Type B pancreatic cell (in vitro differentiated cells): ENCODE measurements at places on chromosomes 5 and 9. TPM values are rescaled to one million over a fixed set of nuclear protein-coding genes. Genes with fewer than 3 reads are reported as not detected.
A peak's percentile ranks its signal among the peaks of the same experiment; 100 is the strongest.

DNA sequence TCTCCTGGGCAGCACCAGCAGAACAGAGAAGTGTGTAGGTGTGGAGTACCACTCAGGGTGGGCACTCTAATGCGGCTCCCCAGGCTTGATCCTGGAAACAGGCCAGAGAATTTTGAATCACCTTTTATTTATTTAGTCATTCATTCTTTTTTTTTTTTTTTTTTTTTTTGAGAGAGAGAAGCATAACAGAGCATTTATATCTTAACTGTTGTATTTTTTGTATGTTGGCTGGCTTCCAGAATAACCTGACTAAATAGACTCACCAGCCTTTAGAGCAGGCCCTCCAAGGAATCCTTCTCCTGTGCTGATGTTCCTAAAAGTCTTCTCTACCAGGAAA, 153.4 kb downstream of the PIK3R1 start:
- no peak for DNase-seq

DNA sequence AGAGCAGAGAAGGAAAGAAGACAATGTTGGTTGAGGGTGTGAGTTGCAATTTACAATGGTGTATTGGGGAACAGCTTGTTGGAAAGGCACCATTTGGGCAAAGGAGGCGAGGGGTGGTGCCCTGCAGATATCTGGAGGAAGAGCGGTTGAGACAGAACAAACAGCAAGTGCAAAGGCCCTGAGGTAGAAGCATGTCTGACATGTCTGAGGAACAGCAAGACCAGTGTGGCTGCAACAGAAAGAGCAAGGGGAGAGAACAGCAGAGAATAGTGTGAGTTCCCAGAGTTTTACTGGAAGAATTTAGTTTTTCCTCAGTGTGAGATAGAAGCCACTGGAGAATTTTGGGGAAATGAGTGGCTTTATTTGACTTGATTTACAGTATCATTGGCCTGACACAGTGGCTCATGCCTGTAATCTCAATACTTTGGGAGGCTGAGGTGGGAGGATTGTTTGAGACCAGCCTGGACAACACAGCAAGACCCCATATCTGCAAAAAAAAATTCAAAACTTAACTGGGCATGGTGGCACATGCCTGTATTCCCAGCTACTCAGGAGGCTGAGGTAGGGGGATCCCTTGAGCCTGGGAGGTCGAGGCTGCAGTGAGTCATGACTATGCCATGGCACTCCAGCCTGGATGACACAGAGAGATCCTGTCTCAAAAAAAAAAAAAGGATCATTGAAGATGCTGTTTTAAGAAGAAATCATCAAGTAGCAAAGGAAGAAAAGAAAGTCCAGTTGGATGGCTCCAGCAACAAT, 13.6 kb downstream of the CMBL start:
- no peak for DNase-seq

GRCh38 chr9:73872701-73873100, 624.4 kb upstream of the RORB start:
- no peak for DNase-seq

DNA sequence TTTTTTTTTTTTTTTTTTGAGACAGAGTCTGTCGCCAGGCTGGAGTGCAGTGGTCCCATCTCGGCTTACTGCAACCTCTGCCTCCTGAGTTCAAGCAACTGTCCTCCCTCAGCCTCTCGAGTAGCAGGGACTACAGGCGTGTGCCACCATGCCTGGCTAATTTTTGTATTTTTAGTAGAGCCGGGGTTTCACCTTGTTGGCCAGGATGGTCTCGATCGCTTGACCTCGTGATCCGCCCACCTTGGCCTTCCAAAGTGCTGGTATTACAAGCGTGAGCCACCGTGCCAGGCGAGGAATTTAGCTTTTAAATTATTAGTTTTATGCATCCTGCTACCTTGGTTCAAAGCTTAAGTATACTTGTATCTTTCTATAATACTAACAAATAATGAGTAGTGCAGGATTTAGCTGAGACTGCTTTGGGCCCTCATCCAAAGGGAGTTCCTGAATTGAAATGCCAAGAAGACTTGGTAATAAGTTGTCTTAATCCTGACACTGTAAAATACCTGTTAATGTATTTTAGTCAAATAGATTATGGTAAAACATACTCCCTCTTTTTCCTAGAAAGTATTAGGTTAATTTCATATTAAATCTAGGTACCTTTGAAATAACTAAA, 5.0 kb downstream of the CDC42SE2 start:
- no peak for DNase-seq

- DNase-seq, result no peak
Observed at GRCh38 chr5:169848792-169849191, 131.5 kb downstream of the INSYN2B start.

GRCh38 chr9:128204858-128205257, 1.7 kb downstream of the DNM1 start:
- no peak for DNase-seq

GRCh38 chr5:80720181-80720580, 65.4 kb upstream of the DHFR start:
- no peak for DNase-seq

GRCh38 chr5:14696057-14696456, 31.5 kb downstream of the OTULIN start:
- no peak for DNase-seq

DNA sequence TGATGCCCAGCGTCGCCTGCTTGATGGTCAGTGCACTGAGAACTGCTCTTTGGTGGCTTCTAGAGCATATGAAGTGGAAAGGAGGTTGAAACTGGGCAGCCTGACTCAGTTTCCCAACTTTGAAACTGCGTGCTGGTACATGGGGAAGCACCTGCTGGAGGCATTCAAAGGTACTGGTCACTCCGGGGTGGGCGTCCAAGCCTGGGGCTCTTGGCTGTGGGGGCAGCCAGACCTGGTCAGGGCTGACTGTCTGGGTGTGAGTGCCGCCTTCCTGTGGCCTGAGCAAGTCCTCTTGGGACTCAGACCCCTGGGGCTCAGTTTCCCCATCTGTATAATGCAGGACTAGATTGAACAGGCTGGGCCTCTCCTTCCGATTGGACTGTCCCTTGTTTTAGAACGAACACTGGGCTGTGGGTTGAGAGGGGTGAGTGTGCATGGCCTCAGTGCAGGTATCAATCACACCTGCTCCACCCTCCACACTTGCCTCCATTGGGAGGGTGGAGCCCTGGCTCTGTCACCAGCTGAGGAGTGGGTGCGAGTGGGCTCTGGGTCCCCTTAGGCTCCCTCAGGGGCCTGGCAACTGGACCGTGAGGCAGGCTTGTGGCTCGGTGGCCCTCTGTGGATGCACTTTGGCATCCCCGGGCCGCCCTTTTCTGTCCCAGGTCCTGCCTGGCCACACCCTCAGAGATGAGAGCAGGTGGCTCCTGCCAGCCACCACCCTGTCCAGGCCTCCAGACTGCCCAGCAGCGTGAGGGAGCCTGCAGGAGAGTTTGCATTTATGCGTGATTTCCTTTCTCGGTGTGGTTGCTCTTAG, 80.2 kb downstream of the PHF2 start:
- DNase-seq, result no peak

GRCh38 chr9:98795970-98796363, 388 bp downstream of the ANKS6 start:
- peak; percentile 71 for DNase-seq

- no peak for DNase-seq
Observed at GRCh38 chr5:22076586-22076985, 776.6 kb downstream of the CDH12 start.

DNA sequence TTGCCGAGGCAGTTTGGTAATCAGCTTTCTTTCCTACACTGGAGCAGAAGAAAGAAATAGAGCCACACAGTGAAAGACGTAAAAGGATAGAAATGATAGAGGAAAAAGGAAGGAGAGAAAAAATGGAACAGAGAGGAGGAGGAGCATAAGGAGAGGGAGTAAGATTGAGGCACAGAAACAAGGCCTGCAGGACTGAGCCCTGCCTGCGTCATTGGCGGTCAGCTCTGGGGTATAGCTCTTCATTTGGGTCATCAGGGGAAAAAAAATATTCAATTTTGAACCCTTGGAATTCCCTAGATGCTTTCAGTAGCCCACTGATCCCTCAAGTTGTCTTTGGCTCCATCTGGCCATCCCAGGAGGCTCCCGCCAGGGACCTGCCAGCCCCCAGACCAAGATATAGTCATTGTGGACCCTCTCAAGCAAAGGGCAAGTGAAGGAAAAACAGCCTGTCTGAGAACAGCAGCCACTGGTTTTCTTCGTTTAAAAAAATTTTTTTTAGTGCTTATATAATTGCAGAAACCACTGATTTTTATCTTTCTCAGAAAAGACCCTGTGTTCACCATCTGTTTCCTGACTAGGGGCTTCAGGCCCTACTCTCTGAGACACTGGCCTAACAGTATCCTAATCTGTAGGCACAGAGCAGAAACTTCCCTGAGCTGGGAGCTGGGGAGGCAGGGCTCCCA, 31.3 kb upstream of the MATR3 start:
- no peak for DNase-seq

- DNase-seq, result no peak
Observed at GRCh38 chr5:157189223-157189622, 8.6 kb downstream of the ITK start.

GRCh38 chr5:135735831-135736230, 98.6 kb upstream of the SLC25A48 start:
- peak; percentile 20 for DNase-seq

DNA sequence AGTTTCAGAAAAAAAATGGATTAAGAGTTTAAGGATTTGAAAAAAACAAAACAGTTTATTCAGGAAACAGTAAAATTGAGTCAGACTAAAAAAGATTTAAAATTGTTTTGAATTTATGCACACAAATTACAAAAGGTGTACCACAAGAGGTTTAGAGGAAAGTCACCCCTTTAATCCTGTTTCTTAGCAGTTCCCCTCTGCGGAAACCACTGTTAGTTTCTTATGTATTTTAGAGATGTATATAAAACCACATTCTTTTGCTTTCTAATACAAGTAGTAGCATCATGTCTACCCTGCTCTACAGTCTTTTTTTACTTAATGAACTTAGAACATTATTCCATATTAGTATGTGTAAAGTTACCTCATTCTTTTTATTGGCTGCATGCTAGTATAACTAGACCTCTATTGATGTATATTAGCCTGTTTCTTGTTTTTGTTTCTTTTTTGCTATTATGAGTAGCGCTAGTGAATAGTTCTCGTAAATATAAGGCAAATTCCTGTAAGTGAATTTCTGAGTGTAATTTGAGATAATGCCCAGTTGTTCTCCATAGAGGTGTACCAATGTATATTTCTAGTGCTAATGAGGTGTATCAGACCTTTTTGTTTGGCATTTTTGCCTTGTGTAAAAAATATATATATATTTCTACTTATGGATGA, 20.0 kb downstream of the GPBP1 start:
- no peak for DNase-seq

GRCh38 chr5:1393571-1394501, 48.9 kb upstream of the CLPTM1L start:
- DNase-seq, result no peak

GRCh38 chr9:15696979-15697378, 144.1 kb downstream of the CCDC171 start:
- no peak for DNase-seq

- no peak for DNase-seq
Observed at GRCh38 chr5:59724482-59725391, 168.8 kb downstream of the PDE4D start.

DNA sequence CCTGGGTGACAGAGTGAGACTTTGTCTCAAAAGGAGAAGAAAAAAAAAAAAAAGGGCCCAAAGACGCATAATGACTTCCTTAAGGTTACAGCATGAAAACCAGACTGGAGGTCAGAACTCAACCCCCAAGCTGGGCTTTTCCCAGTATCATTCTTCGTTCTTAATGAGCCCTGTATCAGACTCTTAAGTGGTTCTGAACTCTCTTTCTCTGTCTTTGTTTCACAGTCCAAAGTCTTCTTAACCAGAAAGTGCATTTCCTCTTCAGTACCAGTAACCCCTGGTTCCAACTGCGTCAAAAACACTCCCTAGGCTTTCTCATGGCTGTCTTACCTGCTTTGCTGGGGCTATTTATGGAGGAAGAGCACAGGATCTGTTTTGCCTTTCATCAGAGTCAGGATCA, 38.4 kb upstream of the SHB start:
- DNase-seq, result no peak

DNA sequence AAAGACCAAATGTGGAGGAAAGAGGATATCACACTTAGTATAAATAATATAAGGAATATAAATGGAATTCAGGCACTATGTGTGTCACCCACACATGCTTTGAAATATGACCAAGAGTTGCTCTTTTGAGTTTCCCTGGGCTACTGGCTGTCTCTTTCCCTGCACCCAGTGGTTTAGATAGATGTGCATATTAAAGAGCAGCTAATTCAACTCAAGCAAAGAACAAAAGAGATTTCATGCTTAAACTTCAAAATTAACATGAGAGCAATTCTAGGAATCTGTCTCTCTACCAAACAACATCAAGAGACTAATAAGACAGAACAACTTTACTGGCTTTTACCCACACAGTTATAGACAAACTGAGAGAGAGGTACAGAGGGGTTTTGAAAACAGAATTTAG, 38.0 kb upstream of the ITGA1 start:
- no peak for DNase-seq

- DNase-seq, result no peak
Observed at GRCh38 chr9:94868464-94868863, 142.0 kb downstream of the AOPEP start.

GRCh38 chr9:113603048-113603375, 139.5 kb downstream of the RGS3 start:
- no peak for DNase-seq

- no peak for DNase-seq
Observed at GRCh38 chr9:98774746-98775145, 21.6 kb downstream of the ANKS6 start.

- DNase-seq, result no peak
Observed at GRCh38 chr9:89178830-89179539, 367 bp upstream of the SHC3 start.

GRCh38 chr9:4788703-4789102, 4.0 kb upstream of the RCL1 start:
- no peak for DNase-seq

- DNase-seq, result no peak
Observed at GRCh38 chr5:87598460-87598859, 185.7 kb upstream of the CCNH start.

DNA sequence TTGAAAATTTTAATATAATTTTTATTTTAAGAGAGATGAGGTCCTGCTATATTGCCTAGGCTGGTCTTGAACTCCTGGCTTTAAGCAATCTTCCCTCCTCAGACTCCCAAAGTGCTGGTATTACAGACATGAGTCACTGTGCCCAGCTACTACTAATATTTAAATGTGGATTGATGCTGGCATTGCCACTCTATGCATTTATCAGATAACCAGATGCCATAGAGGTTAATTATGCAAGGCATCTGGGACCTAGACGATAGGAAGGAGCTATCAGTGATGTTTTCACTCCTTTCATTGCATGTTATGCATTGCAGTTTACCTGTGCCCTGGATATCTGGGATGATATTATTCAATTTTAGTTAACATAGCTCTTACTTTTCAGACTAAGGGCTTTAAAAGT, 127.0 kb downstream of the RPS23 start:
- no peak for DNase-seq

GRCh38 chr5:177005619-177006264, 837 bp downstream of the UIMC1 start:
- DNase-seq, result peak; percentile 77

Gene MEIKIN
- not detected in 2 replicates for total RNA-seq

Gene IL3
- not detected in 2 replicates for total RNA-seq

Gene TRIM36
- total RNA-seq, result 14.1 and 55.2 TPM in 2 replicates

Gene HK3
- 0.77 TPM in 1 of 2 replicates, not detected in the other for total RNA-seq

Gene ZFAND5
- 175 and 203 TPM in 2 replicates for total RNA-seq

Gene CD274
- total RNA-seq, result 1.2 and 1.4 TPM in 2 replicates

Gene PTPRD
- total RNA-seq, result 24.3 and 197 TPM in 2 replicates

Gene CARTPT
- 0.34 and 0.43 TPM in 2 replicates for total RNA-seq

Gene SLC26A2
- total RNA-seq, result 7.8 and 17.4 TPM in 2 replicates

Gene TRIP13
- total RNA-seq, result 9.3 and 18.2 TPM in 2 replicates
